ENCODE measurements at places on chromosomes 1 and 21. TPM values are rescaled to one million over a fixed set of nuclear protein-coding genes. Genes with fewer than 3 reads are reported as not detected.

DNA sequence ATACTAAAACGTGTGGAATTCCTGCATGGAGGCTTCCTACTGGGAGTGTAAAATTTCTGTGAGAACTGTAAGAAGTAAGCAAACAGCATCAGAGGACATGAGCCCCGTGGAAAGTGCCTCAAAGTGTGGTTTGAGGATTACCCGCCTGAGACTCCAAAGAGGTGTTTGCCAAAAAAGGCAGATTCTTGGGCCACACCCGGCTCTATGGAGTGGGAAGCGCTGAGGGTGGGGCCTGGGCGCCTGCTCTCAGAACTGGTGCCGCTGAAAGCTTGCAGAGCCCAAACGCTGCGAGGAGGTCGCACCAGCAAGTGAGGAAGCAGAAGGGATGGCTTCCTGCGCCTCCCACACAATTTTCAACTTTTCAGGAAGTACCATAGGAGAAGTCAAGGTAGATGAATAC, 43.0 kb upstream of the PSEN2 start:
- DNase-seq: no peak

GRCh38 chr1:39431927-39432326, 59.5 kb upstream of the BMP8A start:
- no peak for DNase-seq

The TRNP1 gene
- polyA plus RNA-seq: 4.7 TPM

The LENEP gene
- 1.6 TPM for polyA plus RNA-seq

The CDC20 gene
- polyA plus RNA-seq: 44.9 TPM

The TNFRSF8 gene
- polyA plus RNA-seq: 0.32 TPM
